Stimulated activated CD4-positive, alpha-beta T cell treated with anti-CD3 and anti-CD28 coated beads, TNF-alpha, amount 100 ng/mL, for 48 hours (primary cell): ENCODE measurements at places on chromosomes 13 and 19.
A peak's percentile ranks its signal among the peaks of the same experiment; 100 is the strongest.

DNA sequence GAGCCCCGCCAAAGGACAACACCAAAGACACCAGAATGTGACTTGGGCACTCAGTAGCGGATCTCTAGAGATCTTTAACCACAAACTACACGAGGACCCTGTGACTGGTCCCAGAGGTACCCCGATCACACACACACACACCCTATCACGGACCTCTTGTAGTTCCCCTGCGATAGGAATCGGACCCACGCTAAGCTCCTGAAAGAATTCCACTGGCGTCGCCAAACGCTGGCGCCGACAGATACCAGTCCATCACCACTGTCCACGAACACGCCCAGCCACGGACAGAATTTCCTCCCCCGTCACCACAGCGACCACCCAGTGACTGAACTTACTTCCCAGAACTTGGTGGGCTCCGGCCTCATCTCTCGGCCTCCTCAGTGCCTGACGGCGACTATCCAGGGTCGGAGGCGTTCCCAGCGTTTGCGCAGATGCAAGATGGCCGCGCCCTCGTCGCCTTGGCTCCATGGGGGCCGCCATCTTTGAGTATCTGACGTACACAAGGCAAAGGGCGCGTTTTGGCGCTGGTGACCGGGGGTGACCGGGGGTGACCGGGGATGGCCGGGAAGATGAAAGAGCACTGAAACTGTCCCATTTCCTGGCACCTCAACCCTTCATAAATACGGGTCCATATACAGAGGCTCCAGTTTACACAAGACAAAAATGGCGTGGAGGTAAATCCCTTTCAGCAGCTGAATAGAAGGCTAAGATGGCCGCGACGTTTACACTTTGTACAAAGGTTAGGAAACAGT is at the start of gene ZNF615:
TSS of gene ZNF615 (minus strand) at position 406 of the 752 bp plus-strand sequence. CDS start 4,500 bp downstream, outside the sequence.
- peak; percentile 75 for DNase-seq

DNA sequence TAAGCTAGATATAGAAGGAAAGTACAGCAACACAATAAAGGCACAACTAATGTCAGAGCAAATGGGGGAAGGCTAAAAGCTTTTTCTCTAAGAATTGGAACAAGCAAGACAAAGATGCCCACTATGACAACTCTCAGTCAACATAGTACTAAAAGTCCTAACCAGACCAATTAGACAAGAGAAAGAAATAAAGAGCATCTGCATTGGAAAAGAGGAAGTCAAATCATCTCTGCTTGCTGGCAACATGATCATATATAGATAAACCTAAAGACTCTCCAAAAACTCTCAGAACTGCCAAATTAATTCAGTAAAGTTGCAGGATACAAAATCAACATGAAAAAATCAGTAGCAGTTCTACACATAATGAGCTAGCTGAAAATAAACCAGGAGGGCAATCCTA is 542.0 kb downstream of the DIAPH3 start:
- DNase-seq = no peak

DNA sequence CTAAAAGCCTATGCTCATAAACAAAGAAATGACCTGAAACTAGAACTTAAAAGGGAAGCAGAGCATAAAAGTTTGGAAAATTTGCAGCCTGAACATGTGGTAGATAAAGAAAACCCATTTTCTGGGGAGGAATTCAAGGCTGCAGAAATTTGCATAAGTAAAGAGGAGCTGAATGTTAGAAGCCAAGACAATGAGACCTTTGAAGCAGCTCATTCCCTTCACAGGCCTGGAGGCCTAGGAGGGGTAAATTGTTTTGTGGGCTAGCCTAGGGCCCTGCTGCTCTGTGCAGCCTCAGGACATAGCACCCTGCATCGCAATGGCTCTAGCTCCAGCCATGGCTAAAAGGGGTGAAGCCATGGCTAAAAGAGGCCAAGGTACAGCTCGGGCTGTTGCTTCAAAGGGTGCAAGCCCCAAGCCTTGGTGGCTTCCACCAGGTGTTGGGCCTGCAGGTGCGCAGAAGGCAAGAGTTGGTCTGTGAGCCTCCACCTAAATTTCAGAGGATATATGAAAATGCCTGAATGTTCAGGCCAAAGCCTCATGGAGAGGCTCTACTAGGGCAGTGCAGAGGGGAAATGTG is 38.3 kb downstream of the ZIC2 start:
- no peak for DNase-seq

DNA sequence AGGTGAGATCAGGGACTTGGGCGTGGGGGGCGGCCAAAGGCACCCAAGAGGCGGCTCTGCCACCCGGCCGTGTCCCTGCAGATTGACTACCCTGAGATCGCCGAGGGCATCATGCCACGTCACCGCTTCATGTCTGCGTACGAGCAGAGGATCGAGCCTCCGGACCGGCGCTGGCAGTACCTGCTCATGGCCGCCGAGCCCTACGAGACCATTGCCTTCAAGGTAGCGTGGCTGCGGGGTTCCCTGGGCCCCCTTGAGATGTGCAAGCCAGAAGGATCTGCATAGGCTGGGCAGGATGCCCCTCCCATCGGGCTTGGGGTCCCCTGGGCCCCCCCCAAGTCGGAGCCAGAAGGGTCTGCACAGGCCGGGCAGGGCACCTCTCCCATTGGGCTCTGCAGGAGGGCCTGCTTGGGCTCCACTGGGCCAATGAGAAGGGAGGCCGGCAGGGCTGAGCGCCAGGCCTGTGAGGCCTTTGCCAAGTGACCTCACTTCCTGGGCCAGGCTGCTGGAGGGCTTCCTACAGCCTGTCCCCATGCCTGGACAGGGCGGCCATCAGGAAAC is 2.2 kb upstream of the AMH start:
- no peak for DNase-seq

- DNase-seq = no peak
Measured at GRCh38 chr19:50777830-50778303, 7.6 kb downstream of the GPR32 start.

DNA sequence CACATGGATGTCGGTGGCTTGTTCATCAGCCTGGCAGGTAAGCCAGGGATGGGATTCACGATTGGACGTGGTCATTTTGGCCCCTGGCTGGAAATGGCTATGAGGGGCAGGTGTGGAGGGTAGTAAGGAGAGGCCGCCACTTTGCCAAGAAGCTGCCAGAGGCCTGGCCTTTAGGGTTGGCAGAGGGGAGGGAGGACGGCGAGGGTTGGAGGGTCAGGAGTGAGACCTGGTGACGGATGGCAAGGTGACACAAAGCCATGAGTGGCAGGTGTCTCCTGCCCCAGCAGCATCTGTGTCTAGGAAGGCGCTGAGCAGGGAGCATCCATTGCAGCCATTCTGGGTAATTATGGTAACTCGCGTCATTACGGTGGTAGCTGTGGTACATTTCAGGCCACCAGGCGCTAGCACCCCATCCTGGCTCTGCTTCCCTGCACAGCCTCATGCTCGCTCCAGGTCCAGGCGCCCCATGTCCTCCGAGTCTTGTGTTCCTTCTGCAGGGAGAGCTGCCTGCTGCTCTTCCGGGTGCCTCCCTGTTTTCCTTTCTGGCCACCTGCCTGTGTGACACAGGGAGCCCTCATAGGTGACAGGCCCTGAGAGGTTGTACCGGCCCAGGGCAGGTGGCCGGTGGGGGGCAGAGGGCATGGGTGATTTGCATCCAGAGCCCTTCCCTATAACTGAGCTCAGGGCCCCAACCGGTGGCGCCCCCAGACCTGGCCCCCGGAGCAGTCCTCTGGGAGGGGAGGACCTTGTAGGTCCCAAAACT is 4.2 kb downstream of the SSBP4 start:
- DNase-seq = no peak
